ENCODE measurements at places on chromosomes 1 and 21. TPM values are rescaled to one million over a fixed set of nuclear protein-coding genes. Genes with fewer than 3 reads are reported as not detected.

The PRR9 gene
- not detected for total RNA-seq

The KIF17 gene
- total RNA-seq, result 0.21 TPM

The FAM78B gene
- not detected for total RNA-seq

The SLC44A5 gene
- 0.07 TPM for total RNA-seq

The PPIAL4G gene
- total RNA-seq, result not detected

The PRAMEF20 gene
- not detected for total RNA-seq

The CAMK2N1 gene
- 12.2 TPM for total RNA-seq

The RPTN gene
- 2.0 TPM for total RNA-seq

The GALE gene
- total RNA-seq, result 105 TPM

The TEKT2 gene
- total RNA-seq, result 0.65 TPM

The PRMT6 gene
- total RNA-seq, result 20.2 TPM

The CFHR3 gene
- total RNA-seq, result not detected

The LCE2B gene
- not detected for total RNA-seq

The PIK3R3 gene
- total RNA-seq, result 10.6 TPM

The RAB25 gene
- total RNA-seq, result 206 TPM

The ERVH48-1 gene
- total RNA-seq, result not detected

The MYCL gene
- total RNA-seq, result 12.2 TPM

The UBL4B gene
- not detected for total RNA-seq

The LCE6A gene
- total RNA-seq, result not detected

The CHI3L1 gene
- 0.09 TPM for total RNA-seq
